A172 (cell line): ENCODE measurements at places on chromosomes 4 and X. TPM values are rescaled to one million over a fixed set of nuclear protein-coding genes. Genes with fewer than 3 reads are reported as not detected.

MMRN1 gene
- not detected in 2 replicates for total RNA-seq

PDHA1 gene
- total RNA-seq: 215 and 237 TPM in 2 replicates

ABLIM2 gene
- total RNA-seq: 1.3 and 5.1 TPM in 2 replicates

MTMR8 gene
- not detected in 2 replicates for total RNA-seq

TGIF2LX gene
- 0.98 TPM in 1 of 2 replicates, not detected in the other for total RNA-seq

RBM47 gene
- 2.8 and 4.9 TPM in 2 replicates for total RNA-seq

TMPRSS11A gene
- not detected in 2 replicates for total RNA-seq

MFAP3L gene
- 4.1 and 4.3 TPM in 2 replicates for total RNA-seq

TBX22 gene
- total RNA-seq: not detected in 2 replicates

GPRASP2 gene
- 10.2 and 12.2 TPM in 2 replicates for total RNA-seq

NPFFR2 gene
- total RNA-seq: not detected in 2 replicates

STAP1 gene
- total RNA-seq: not detected in 2 replicates

AMOT gene
- 1.7 and 3.2 TPM in 2 replicates for total RNA-seq

ZNF711 gene
- not detected in 2 replicates for total RNA-seq

CYBB gene
- total RNA-seq: 0.19 TPM in 1 of 2 replicates, not detected in the other

IDUA gene
- total RNA-seq: 14.1 and 16.1 TPM in 2 replicates

KLKB1 gene
- not detected in 2 replicates for total RNA-seq

ANK2 gene
- total RNA-seq: 21.2 and 25.6 TPM in 2 replicates

SRPK3 gene
- 0.59 and 2.2 TPM in 2 replicates for total RNA-seq

HSFX3 gene
- total RNA-seq: not detected in 2 replicates

PRMT9 gene
- total RNA-seq: 6.6 and 7.7 TPM in 2 replicates

SPARCL1 gene
- not detected in 2 replicates for total RNA-seq

CABS1 gene
- total RNA-seq: not detected in 2 replicates

ARHGAP6 gene
- 0.28 and 0.38 TPM in 2 replicates for total RNA-seq

GC gene
- total RNA-seq: not detected in 2 replicates

GRXCR1 gene
- not detected in 2 replicates for total RNA-seq

SPANXD gene
- not detected in 2 replicates for total RNA-seq

HTR2C gene
- total RNA-seq: 1.5 and 2.2 TPM in 2 replicates

SMIM31 gene
- not detected in 2 replicates for total RNA-seq

CXCL11 gene
- not detected in 2 replicates for total RNA-seq

WAS gene
- total RNA-seq: 0.62 and 3.6 TPM in 2 replicates

IL9R gene
- total RNA-seq: 0.14 TPM in 1 of 2 replicates, not detected in the other
